ENCODE measurements at places on chromosomes 1 and 21.

DNA sequence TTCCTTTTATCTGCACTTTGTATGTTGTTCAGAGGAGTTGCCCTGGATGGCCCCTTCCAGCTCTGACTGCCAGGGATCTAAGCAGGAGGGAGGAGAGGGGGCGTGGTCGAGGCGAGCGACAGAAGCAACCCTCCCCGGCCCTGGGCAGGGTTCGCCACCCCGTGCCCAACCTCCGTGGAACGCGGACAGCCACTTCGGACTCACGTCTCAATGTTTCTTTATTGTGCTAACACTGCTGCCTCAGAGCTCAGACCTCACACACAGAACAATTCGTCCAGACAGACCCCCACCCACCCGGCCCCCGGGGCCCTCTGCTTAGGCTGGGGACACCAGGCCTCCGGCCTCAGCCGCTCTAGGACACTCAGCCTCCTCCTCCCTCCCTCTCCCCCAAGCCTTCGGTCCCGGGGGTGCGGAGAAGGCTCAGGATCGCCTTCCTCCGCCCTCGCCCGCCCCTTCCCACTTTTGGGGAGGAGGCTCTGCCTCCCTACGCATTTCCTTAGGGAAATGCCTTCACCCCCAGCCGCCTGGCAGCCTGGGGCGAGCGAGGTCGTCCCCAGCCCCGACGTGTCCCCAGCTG lies 8.3 kb downstream of the VSIG8 start:
- no peak for DNase-seq

GRCh38 chr1:180947901-180948640 lies 35.4 kb downstream of the KIAA1614 start:
- DNase-seq: no peak

- peak; percentile 26 for DNase-seq
These were observed 2.0 kb downstream of the RPRD2 start for GRCh38 chr1:150365941-150366340.

DNA sequence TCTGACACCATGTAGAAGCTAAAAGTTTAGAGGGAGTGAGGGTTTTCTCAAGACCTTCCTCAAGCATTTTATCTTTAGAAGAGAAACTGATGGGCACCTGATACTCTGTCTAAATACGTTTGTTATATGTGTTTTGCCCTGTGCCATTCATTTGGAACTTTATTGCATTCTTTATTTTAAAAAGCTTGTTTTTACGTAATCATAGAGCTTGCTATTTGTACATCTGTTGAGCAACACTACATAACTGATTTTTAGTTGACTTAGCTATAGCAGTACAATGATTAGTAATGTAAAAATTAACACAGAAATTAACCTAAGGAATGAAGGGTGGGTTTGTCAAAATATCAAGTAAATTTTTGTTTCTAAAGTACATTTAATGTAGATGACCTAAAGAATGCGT lies 88.5 kb downstream of the RUNX3 start:
- DNase-seq: no peak

DNA sequence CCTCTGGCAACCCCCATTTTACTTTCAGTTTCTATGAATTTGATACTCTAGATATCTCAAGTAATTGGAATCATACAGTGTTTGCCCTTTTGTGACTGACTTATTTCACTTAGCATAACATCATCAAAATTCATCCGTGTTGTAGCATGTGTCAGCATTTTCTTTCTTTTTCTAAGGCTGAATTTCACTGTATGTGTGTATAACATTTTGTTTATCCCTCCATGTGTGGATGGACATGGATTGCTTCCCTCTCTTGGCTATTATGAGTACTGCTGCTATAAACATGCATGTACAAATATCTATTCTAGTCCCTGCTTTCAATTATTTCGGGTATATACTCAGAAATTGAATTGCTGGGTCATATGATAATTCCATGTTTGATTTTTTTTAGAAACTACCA lies 97.3 kb downstream of the MAP3K21 start:
- DNase-seq: no peak

DNA sequence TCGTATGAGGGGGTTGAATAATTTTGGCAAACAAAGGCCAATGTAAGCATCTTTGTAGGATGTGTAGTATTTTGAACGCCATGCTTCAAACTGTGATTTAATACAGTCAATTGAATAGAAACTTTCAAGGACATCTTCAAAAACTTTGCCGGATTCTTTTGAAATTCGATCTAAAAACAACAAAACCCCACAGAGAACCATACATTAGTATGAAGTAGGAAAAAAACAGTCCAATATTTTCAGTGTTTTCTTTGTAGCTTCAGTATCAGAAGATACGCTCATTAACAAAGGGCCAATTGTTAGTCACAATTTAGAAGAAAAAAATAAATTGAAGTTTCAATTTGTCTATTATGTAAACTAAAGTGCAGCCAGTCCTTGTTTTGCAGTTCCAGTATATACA lies 20.7 kb upstream of the SYNJ1 start:
- DNase-seq: no peak

- DNase-seq: no peak
These were observed 27.0 kb upstream of the HTR1D start for GRCh38 chr1:23244256-23244761.

- DNase-seq: no peak
These were observed 3.0 kb downstream of the NMNAT1 start for GRCh38 chr1:9946315-9946714.
